Fibroblast of lung (primary cell): ENCODE measurements at places on chromosomes 13 and 19. TPM values are rescaled to one million over a fixed set of nuclear protein-coding genes. Genes with fewer than 3 reads are reported as not detected.

Gene TRAPPC2B
- 9.8 and 13.4 TPM in 2 replicates for total RNA-seq

Gene IRF2BP1
- 22.9 and 23.1 TPM in 2 replicates for total RNA-seq

Gene CD37
- not detected in 2 replicates for total RNA-seq

Gene KLK3
- not detected in 2 replicates for total RNA-seq

Gene FUT2
- under 0.01 TPM in 1 of 2 replicates, not detected in the other for total RNA-seq

Gene FBXO27
- total RNA-seq, result 3.6 and 3.9 TPM in 2 replicates

Gene FGF21
- total RNA-seq, result not detected in 2 replicates

DNA sequence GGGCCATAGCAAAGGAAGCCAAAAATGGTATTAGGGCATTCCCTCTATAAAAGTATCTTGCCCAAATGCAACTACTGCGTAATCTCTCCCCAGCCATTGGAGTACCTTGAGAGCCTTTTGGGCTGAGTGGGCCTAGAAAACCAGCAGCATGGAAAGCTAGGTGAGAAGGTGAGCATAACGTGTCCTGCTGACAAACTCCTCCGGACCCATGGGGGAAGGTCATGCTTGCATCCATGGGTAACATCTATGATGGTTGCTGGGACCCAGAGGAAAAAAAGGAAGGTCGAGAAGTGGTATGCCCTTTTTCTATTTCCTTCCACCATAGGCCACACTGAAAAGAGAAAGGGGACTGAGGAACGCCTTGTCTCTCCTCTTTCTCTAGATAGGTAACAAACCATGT lies 57.4 kb downstream of the ZNF728 start:
- DNase-seq, result peak; percentile 38

GRCh38 chr13:57784633-57785032 lies 153.1 kb downstream of the PCDH17 start:
- no peak for DNase-seq

DNA sequence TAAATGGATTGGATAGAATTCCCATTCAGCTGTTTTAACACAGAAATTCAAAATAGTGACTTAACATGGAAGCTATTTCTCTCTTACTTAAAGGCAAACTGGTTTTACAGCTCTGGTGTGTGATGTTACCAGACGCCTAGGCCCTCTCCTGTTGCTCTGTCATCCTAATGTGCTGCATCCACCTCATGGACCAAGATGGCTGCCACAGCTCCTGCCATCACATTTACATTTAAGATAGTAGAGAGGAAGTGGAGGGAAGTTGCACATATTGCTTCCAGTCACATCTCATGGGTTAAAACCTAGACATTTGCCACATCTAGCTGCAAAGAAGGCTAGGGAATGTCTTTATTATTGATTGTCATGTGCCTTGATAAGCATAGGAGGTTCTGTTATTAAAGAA lies 157.5 kb downstream of the OXGR1 start:
- no peak for DNase-seq

- DNase-seq, result no peak
Observed at GRCh38 chr13:91576590-91576989, 178.2 kb downstream of the GPC5 start.

- DNase-seq, result no peak
Observed at GRCh38 chr13:28532388-28533124, 37.6 kb upstream of the FLT1 start.

DNA sequence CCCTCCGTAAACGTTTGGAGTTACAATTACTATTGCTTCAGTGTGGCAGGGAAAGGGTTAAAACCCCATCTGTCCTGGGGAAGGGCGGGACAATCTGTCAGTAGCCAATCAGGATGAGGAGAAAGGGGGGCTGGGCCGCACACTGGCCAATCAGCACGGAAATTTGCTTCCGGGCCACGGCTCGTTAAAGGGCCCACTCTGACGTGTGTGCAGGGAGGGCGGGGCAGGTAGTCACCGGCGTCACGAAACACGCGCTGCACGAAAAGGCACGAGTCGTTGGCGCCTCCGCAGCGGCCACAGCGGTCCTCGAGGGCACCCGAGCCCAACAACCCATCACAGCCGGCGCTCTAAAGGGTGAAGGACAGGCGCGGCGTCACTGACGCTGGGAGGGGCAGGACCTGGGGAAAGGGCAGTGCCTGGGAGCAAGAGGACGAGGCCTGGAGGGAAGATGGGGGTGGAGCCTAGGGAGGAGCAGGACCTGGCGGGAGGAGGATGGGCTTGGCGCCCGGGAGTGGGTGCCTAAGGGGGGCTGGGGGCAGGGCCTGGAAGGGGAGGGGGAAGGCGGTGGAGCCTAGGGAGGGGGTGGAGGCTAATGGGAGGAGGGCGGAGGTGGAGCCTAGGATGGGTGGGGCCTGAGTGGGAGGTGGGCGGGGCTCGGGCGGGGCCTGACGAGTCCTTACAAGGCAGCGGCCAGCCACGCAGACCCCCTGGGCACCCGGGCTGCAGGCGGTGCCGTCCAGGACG lies 4.9 kb downstream of the ADAMTSL5 start:
- DNase-seq, result peak; percentile 97

DNA sequence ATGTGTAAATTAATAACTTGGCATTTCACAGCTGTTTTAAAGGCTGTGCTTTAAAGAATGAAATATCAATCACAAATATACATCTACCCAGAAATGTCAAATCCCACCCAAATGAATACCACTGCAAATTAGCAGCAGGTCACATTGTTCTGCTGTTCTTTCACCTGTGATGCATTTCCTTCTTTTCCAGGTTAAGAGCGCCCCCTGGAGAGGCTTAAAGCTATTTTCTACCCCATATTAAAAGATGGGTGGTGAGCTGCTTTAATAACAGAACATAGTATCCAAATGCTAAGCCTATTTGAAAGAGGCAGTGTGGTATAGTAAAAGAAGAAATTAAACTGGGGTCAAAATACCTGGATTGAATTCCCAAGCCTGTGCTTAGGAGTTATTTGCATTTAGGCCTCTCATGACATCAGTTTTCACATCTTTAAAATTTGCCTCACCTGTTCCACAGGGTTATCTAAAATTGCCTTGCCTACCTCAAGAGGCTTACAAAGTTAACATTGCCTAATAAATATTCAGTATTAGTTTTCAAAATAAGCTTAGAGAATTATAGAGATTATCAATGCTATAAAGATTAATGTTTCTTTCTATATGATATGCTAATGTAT lies 396.9 kb upstream of the SLITRK5 start:
- peak; percentile 71 for DNase-seq

GRCh38 chr13:113052206-113052605 lies 53.4 kb upstream of the F7 start:
- DNase-seq, result no peak

DNA sequence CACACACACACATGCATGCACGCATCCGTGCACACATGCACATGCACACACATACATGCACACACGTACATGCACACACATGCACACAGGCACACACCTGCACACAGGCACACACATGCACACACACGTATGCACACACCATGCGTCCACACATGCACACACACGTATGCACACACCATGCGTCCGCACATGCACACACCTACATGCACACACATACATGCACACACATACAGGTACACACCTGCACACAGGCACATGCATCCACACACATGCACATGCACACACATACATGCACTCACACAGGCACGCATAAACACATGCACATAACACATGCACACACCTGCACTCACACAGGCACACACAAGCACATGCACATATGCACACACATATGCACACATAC lies 112.1 kb downstream of the DPF1 start:
- no peak for DNase-seq

- DNase-seq, result peak; percentile 91
Observed at GRCh38 chr13:114043421-114044053, 69.7 kb upstream of the C13orf46 start.

GRCh38 chr19:633068-633785 lies at the start of gene POLRMT:
TSS of gene POLRMT (minus strand) at chr19:633537. CDS start at chr19:633512, 25 bp downstream.
- DNase-seq, result peak; percentile 98

- DNase-seq, result no peak
Observed at GRCh38 chr19:36196249-36196648, 18.2 kb downstream of the ZNF565 start.

GRCh38 chr13:41925014-41925413 lies 35.9 kb downstream of the VWA8 start:
- no peak for DNase-seq

GRCh38 chr13:113669755-113670341 lies 2.8 kb downstream of the GRK1 start:
- DNase-seq, result no peak

GRCh38 chr13:31352467-31352866 lies 152.7 kb downstream of the B3GLCT start:
- DNase-seq, result no peak

DNA sequence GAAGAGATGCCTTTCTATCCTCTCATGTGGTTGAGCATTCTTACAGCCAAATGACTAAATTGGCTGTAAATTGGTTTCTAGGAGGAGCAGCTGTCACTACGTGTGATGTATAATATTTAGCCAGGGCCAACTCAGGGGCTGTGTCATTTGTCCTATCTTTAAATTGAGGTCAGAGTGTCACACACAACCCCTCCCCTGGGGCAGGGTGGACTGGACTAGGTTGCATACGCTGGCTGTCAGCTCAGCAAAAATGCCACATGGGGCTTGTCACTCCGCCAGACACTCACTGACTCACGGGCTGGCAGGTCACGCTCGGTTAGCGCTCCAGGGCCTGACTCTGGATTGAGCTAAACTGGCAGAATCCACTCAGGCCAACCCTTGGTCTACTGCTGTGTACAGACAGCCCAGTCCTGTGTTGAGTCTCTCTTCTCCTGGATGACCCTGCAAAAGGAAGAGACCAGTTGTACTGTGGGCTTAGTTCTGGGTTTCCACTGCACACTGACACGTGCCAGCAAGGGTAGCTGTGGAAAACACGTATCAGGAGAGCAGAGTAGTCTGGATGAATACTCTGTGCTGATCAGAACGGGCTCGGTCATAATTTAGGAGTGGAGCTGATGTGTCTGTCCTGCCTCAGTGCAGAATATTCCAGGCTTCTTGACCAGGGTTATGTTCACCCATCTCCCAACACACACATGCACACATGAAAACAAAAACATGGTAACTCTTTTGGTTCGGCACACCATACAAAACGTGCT lies 29.1 kb downstream of the SHISA2 start:
- peak; percentile 77 for DNase-seq

- peak; percentile 60 for DNase-seq
Observed at GRCh38 chr13:49240017-49240416, 7.7 kb upstream of the CDADC1 start.

- DNase-seq, result peak; percentile 83
Observed at GRCh38 chr19:40465025-40465556, 454 bp downstream of the BLVRB start.

GRCh38 chr13:41837629-41838028 lies 123.3 kb downstream of the VWA8 start:
- DNase-seq, result peak; percentile 39

GRCh38 chr19:14315433-14315832 lies 65.8 kb upstream of the ADGRE5 start:
- DNase-seq, result no peak

DNA sequence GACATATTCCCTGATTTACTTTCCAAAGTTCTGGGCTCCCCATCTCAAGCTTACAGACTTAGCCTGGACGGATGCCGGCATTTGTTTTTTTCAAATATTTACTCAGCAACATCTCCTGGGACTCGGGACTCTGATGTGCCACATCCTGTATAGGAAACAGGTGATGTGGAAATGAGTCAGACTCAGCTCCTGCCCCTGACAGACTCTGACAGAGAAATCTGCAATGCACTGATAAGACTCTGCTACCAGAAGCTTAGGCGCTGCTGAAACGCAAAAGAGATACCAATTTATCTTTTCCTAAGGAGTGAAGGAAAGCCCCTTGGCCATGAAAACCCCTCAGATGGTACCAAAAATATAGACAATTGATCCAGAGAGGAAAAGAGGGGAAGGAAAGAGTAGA lies 16.2 kb downstream of the LAIR2 start:
- no peak for DNase-seq

DNA sequence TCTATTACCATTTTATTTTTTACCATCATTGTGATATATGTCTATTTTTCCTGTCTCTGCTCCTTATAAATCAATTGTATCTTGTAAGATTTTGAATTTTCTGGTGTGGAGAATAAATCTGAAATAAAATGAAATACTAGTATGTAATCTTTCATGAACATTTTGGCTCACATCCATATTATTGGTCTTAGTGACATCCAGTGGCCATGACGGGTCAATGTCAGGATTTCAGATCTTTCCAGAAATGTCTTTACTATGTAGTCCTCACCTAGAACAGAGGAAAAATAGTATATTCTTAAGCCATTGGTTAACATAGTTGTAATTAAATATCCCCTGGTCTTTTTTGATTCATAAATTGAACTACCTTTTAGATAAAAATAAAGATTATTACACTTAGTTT lies 109.8 kb upstream of the GPC6 start:
- no peak for DNase-seq
